Stimulated activated CD4-positive, alpha-beta T cell treated with anti-CD3 and anti-CD28 coated beads, Interleukin-4, amount 100 ng/mL, for 1 hour (primary cell): ENCODE measurements at places on chromosomes 13 and 19.

GRCh38 chr19:19900139-19900728, 512 bp upstream of the ZNF93 start:
- DNase-seq: no peak

DNA sequence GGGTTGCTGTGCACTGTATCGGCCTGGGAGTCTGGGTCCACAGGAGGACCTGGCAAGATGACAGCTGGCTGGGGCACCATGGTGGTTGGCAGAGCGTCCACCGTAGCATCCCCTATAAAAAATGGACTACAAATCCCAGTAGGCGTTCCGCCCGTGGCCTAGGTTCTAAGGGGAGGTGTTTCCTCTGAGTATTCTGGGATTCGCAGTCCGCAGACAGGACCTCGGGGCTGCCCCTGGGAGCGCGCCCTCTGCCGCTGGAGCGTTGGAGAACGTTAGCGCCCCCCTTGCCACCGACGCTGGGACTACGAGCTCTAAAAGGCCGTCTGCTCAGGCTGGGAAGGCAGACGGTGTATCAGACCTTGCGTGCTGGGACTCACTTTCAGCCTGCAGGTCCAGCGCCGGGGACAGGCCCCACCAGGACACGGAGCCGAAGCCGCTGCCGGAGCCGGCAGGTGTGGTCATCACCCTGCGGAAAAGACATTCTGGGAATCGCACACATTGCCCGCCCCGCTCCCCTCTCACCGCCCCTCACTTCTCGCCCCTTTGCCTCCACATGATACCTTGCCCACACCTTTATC, 372 bp downstream of the DNAAF3 start:
- peak; percentile 59 for DNase-seq

DNA sequence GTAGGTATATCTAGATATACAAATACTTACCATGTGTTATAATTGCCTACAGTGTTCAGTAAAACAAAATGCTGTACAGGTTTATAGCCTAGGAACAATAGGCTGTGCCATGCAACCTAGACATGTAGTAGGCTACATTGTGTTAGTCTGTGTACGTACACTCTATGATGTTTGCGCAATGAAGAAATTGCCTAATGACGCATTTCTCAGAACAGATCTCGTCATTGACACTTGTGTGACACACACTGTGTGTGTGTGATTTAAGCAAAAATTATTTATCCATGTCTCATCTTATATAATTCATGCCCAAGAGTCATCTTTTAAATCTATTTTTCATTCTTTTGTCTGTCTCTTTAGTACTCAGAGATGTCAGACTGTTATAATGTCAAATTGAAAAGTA, 1888.8 kb upstream of the PCDH20 start:
- no peak for DNase-seq

GRCh38 chr13:113882267-113882630, 18.4 kb upstream of the GAS6 start:
- DNase-seq: no peak

DNA sequence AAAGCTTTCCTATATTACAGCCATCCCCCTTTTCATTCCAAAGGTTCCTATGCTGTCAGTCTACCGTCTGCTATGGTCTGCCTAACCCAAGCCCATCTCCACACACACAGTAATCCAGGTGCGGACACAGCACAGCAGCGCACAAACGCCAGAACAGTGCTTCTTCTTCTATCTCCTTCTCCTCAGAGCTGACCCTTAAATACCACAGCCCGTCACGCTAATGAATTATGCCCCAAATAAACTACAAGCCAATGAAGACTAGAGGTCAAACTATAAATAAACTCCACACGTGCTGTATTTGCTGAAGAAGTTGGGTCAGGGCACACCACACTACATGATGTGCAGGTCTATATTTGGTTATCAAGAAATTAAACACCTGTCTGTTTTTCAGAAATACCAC, 71.8 kb downstream of the TBC1D4 start:
- no peak for DNase-seq

DNA sequence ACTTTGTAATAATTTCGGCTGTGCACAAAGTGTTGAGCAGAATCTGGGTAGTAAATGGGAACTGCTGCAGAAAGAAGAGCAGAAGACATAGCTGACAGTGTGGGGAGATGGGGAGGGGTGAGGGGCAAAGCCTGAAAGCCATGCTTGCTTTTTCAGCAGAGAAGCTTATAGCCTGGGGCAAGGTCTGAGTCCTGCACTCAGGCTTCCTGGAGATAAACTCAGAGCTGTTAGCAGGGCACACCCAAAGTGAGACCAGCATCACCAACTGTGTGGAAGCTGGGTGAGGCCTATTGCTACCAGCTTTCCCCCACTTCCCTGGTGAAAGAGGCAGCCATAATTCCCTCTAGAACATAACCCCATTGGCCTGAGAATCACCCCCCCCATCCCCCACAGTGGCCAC, 15.6 kb upstream of the LHFPL6 start:
- DNase-seq: no peak

DNA sequence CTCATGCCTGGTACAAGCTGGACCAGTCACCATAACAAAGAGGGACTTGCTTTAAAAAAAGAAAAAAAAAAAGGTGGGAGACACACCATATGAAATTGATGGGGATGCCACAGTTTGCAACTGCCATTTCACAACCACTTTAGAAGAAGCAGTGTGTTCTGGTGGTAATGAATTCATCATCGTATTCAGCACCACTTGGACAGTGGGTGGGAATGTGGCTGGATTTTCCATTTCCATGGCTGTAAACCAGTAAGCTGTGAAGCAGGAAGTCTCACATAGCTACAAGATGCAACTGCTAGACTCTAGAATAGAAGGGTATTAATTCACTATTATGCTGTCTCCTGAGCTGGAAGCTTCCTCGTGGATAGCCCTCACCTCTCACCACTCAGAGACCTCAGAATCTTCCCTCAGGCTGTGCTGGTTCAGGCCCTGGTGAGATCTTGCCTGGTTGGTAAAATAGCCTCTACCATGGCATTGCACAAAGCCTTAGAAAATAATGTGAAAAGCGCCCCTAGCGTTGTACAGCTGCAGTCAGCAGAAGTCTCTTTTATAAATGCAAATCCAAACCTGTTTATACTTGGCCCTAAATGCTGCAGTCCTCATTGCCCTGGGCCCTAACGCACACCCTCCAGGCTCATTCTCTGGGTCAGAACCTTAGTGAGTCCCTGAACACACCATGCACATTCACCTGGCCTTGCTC, 150.7 kb downstream of the KCTD15 start:
- no peak for DNase-seq

- DNase-seq: no peak
Observed at GRCh38 chr13:44160591-44161191, 212.9 kb upstream of the SERP2 start.

- DNase-seq: no peak
Observed at GRCh38 chr13:80245162-80245733, 95.7 kb downstream of the SPRY2 start.

DNA sequence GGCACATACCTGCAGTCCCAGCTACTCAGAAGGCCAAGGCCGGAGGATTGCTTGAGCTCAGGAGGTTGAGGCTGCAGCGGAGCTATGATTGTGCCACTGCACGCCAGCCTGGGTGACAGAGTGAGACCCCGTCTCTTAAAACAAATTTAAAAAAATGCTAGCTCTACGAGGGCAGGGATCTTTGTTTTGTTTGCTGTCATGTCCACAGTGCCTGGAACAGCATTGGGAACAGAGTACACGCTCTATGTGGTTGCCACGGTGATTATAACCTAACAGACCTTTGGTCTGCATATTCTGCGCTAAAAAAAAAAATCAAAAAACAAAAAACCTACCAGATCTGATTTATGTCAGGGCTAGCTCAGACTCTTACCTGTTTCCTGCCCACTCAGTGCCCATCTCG, 2.2 kb upstream of the SHFL start:
- DNase-seq: no peak

DNA sequence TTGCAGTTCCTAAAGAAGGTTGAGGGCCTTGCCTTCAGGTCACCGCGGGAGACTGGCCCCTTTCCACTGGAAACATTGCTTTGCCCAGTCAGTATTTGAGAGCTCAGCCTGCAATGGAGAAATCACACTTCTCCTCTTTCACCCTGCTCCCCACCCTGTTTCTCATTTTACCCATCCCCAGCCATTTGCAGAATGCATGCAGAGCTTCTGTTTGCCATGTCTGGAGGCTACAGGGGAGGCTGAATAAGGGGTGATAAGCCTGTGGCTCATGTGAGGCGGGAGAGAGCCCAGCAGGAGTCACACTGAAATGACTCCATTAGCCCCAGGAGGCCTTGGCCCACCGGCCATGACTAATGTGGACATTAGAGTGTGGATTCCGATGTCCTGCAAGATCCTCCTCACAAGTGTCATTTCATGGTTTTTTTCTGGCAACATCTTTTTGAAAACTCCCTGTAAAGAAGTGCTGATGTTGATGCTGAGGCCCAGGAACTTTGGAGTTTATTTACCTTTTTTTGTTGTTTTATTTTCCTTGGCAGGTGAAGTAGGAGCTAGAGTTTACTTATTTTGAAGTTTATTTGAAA, 6.3 kb downstream of the SPINT2 start:
- no peak for DNase-seq

- DNase-seq: no peak
Observed at GRCh38 chr19:54507824-54508223, 5.2 kb downstream of the LAIR2 start.

GRCh38 chr19:54312436-54313377, at the start of gene LILRA5:
Gene LILRA5, minus strand, starts transcription at chr19:54313166. Its CDS starts 147 bp downstream, at chr19:54313019.
- no peak for DNase-seq

GRCh38 chr13:74443631-74444030, 309.4 kb upstream of the KLF12 start:
- no peak for DNase-seq

DNA sequence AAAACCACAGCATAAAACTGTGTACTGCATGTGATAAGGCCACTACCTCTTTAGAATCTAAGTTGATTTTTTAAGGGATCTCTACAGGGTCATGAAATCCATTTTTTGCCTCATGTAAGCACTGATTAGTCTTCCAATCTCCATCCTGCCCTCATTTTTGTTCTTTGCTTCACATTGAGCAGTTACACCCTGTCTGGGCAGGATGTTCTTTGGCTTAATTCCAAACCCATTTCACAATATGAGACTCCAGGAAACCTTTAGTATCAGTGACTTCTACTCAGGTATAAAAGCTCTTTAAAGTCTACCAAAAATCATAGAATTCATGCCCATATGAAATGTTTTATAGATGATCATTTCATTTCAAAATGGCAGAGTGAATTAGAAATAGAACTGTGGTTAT, 592.6 kb downstream of the TBC1D4 start:
- DNase-seq: no peak

DNA sequence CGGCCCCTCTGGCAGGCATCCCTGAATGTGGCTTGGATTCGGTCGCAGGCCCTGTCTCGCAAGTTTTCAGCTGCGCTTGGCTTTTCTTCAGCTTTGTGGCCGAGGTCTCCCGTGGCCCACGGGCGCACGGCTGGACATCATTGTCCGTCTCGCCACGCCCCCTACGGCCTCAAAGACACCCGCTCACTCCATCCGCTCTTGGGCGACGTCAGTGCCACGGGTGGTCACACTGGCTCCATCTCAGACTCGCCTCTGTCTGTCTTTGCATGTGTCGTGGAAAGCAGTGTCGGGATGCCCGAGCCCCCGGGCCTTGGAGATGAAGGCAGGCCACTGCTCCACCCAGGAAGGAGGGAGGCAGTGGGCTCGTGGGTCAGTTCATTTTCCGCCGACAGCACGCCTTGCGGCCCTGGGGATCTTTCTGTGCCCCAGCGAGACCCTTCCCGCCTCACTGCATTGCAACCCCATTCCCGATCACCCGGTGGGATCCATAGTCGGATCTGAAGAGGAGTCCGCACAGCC, 51.0 kb downstream of the ZNF146 start:
- no peak for DNase-seq
